ENCODE measurements at places on chromosomes 13 and 19.

- DNase-seq: no peak
Measured at GRCh38 chr13:112960706-112961105, 8.3 kb upstream of the MCF2L start.

GRCh38 chr19:14843578-14843977 lies 5.1 kb downstream of the OR7A10 start:
- no peak for DNase-seq

DNA sequence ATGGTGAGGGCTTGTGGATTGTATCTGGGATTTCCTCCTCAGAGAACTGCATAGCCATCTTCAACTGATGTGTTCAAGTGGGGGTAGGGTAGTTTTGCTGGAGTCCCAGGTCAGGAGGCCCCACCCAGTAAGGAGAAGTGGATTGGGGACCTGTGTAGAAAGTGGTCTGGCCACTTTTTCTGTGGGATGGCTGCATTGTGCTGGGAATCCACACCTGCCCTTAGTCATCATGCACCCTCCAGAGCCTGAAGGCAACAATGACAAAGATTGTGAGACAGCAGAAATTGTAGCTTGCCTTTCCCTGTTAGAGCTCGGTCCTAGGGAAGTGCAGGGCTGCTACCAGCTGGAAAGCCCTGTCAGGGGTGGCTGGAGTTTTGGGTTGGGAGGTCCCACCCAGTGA lies 255.4 kb downstream of the NDFIP2 start:
- DNase-seq: no peak

GRCh38 chr19:46748325-46749109 lies 2.3 kb upstream of the STRN4 start:
- DNase-seq: peak; percentile 78

DNA sequence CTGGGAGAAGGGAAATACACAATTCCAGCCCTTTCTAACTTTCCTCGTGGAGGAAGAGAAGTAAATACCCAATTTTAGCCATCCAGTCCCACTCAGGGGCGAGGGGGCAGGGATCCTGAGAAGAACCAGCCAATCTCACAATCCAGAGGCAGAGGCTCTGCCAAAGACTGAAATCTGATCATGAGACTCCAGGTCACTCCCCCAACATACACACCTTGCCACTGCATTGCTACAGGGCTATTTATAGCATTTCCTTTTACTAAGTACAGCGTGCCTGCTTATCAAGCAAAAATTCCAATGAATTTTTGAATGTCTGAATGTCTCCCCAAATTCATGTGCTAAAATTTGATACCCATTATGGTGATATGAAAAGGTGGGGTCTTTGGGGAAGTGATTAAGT lies 1687.5 kb downstream of the EFNB2 start:
- DNase-seq: no peak

GRCh38 chr19:10007371-10008183 lies 2.7 kb downstream of the COL5A3 start:
- DNase-seq: no peak

GRCh38 chr19:37333457-37333856 lies 37.4 kb upstream of the ZNF527 start:
- no peak for DNase-seq

All from activated gamma-delta T cell treated with Interleukin-2 at 50 U/mL for 16 hours (primary cell).